ENCODE measurements at places on chromosomes 5 and 9.

DNA sequence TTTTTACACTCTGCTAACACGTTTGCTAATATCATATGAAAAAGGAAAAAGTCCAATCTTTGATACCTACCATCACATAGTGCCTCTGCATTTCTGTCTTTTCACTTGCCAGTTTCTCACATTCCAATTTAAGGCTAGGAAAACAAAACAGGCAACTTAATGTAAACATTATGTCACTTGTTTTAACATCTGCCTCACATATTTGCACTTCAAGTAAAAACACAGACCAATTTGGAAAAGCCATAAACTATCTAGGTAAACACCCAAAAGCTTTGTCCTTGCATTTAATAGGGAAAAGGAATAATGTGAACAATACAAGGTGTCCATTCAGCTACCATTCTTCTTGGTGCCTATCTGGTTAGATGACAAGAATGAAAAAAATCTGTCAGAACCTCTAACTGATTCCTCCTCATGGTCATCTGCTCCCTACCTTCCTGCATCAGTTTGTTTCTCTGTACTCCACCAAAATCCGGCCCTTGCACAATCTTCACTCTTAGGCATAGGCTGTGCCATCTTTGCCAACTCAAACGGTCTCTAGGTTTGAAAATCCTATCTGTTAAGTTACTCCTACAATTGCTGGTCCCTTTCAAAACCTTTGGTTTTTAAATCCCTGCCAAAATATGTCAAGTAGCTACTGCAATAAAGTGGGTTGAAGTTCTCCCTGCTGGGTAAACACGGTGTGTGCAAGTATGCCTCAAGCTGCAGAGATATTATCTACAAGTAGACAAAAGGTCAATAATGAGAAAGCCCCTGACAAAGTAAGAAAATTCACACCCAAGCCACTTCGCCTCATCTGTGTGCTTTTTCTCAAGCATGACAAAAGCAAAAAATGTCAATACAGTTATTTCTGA is 3.4 kb downstream of the TLE1 start:
- DNase-seq = no peak

- no peak for DNase-seq
These were observed 297.4 kb upstream of the ZNF608 start for GRCh38 chr5:125043781-125044391.

DNA sequence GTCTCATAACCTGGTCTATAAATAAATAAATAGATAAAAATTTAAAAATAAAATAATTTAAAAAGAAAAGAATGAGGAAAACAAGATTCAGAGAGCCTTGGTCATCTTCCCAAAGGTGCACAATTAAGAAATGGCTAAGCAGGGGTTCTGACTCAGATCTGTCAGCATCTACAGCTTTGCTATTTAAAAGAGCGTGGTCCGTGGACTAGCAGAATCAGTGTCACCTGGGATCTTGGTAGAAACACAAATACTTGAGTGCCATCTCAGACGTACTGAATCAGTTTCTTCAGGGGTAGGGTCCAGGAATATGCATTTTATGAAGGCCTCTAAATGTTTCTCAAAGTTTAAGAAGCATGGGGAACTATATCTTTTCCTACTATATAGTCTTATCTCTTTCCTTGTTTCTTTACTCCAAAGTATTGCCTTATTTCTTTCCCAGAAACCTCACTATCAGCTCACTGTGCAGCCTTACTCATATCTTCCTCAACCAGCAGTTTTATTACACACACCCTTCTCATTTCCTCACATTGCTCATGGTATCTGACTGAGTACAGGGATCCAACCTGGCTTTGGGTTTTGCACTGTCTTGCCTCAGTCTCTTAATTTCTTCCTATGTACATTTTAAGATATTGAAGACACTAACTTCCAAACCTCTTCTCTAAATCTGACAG is 58.6 kb downstream of the TMC1 start:
- no peak for DNase-seq

GRCh38 chr9:24035816-24036215 is 209.8 kb upstream of the ELAVL2 start:
- DNase-seq = no peak

DNA sequence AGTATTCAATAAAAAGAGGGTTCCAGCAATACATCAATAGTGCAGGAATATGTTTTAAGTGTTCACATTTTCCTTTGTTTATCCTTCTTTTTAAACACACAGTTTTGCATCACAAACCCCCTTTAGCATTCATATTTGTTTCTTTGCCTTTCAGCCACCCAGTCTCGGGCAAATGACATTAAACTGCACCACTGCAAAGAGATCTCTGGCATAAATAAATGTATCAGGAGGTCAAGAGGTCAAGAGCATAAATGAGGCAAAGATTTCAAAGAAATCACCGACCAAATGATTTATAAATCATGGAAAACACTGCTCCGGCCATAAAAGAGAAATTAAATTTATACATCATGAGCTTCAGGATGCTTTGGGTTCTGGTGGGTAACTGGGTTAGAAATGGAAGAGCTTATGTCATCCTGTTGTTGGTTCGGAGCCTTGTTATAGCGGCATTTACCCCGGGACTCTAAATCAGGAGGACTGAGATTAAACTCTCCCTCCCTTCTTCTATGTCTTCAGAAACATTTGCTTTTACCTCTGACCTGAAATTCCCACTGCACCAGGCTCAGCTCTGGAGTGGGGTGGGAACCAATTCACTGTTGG is 449.6 kb upstream of the CLINT1 start:
- no peak for DNase-seq

DNA sequence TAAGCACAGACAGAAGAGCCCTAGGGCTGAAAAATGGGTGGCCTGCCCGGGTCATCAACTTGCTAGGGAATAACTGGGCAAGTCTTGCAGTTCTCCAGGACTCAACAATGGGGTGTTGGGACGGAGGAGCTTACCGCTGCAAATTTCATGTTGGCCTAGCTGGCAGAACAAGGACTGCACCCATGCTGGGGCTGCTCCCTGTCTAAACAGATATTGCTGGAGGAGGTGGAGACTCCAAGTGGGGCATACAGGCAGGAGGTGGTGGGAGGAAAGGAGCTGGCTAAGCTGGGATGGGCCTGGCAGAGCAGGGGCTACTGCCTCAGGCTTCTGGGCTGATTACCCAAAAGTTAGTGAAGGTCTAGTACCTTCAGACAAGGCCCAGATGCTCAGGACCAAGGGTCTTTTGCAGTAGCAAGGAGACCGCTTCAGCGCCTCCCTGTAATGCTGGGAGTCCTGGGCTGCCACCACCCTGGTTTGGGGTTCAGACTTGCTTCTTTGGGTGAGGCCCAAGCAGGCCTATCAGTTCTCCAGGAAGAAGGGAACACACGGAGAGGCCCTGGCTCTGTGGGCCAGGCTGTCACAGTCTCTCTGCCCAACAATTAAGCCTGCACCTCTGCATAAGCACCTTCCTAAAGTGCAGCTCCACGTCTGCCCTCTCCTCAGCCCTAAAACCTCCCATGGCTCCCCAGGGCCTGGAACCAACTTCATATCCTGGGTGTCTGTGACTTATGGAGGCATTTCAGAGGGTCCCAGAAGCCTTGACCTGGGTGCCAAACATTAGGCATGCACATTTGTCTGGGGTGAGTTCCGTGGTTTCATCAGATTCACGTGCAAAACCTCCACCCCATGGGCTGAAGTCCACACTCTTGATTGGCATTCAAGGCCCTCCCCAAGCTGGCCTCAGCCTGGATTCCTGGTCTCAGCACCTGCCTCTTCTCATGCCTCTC is 24.2 kb upstream of the KIF12 start:
- no peak for DNase-seq

GRCh38 chr9:87787735-87788134 is 61.8 kb downstream of the CTSL start:
- no peak for DNase-seq

DNA sequence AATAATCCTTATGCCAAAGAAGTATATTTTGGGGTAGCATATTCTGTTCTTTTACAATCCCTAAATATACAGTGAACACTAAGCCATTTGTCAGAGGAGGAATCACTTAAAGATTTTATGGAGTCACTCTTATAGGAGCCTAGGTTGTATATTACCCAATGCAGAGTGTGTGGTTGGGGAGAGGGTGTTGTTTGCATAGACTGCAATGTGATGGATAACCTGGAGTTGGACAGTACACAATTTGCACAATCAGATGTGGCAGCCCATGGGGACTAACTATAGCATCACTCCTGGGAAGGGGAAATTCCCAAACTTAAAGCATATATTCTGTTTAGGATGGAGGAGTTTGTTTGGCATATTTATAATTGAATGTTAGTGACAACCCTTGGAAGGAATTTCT is 9.6 kb upstream of the NDFIP1 start:
- no peak for DNase-seq

GRCh38 chr5:150143350-150144245 is 12.0 kb downstream of the PDGFRB start:
- DNase-seq = no peak

DNA sequence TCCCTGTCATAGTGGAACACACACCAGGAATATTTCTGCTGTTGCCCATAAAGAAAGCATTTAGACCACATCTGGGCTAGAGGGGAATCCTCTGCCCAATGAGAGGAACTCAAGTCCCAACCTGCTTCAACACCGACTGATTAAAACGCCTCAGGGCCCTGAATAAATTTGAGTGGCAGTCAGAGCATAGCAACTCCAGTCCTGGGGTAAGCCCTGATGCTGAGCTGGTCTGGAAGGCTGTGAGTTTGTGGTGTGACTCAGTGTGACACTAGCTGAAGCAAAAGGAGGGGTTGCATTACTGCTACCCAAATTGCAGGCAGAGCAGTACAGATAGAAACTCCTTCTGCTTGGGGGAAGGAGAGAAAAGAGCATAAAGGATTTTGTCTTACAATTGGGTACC is 148.3 kb downstream of the PRDM9 start:
- no peak for DNase-seq

DNA sequence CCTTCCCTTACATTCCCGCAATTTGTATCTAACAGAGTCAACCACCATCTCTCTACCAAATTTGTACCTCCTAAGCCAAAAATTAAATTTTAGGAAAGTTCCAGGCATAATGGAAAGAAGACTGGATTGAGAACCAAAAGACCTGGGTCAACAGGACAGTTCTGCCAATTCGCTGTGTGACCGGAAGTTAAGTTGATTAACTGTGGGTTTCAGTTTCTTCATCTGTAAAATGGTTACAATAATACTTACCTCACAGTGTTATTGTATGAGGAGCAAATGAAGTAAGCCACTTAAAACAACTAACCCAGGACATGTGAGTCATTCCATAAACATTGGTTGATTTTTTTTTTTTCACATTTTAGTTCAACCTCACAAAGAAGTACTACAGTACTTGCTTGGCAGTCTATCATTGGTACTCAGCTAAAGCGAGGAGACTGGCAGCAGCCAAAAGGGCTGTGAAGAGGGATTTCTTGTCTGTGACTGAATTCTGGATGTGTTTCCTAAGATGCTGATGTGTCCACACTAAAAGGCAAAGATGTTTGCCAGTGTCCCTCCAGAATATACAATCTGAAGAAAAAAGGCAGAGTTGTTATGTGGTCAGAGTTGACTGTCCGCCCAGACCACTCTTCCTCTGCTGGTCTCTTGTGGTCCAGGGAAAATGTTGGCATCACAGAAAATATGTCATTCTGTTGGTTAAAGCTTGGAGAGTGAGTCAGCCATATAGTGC is 198.6 kb downstream of the TLE1 start:
- no peak for DNase-seq

- DNase-seq = no peak
These were observed 11.5 kb downstream of the SLC6A19 start for GRCh38 chr5:1212881-1213280.

- no peak for DNase-seq
These were observed 42.1 kb downstream of the GALNT12 start for GRCh38 chr9:98849563-98849962.
